ENCODE measurements at places on chromosomes 5 and 9. TPM values are rescaled to one million over a fixed set of nuclear protein-coding genes. Genes with fewer than 3 reads are reported as not detected.

SPINK7 gene
- not detected for total RNA-seq

- H3K27ac ChIP-seq, result no peak overlapping the region
- H3K4me3 ChIP-seq, result no peak overlapping the region
- no peaks in the 10 kb centered on the region for H3K4me1 ChIP-seq
- DNase-seq, result no peak
- H3K27me3 ChIP-seq, result no peaks in the 10 kb centered on the region
- no peaks in the 10 kb centered on the region for H3K36me3 ChIP-seq
These were observed 21.9 kb downstream of the OR2Y1 start for GRCh38 chr5:180717989-180718388.

CYSRT1 gene
- total RNA-seq, result 0.32 TPM

DNA sequence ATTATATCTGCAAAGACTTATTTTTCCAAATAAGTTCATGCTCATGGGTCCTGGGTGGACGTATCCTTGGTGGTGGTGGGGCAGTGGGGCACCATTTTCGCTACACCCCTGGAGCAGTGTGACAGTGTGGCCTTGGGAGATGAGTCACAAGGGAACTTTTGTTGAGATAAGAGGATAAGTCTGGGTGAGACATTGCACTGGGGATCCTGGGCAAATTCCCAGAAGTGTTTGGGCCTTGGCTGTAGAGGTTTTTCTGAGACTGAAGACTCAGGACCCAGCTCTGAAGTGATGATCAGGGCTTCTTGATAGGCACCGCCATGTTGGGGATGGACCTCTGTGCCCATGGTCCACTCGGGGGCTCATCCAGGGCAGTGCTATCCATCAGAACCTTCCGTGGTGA, 149.4 kb downstream of the MACROH2A1 start:
- DNase-seq, result no peak
- H3K36me3 ChIP-seq, result no peaks in the 10 kb centered on the region
- no peaks in the 10 kb centered on the region for H3K27me3 ChIP-seq
- no peaks in the 10 kb centered on the region for H3K4me1 ChIP-seq
- H3K4me3 ChIP-seq, result no peak overlapping the region

DNA sequence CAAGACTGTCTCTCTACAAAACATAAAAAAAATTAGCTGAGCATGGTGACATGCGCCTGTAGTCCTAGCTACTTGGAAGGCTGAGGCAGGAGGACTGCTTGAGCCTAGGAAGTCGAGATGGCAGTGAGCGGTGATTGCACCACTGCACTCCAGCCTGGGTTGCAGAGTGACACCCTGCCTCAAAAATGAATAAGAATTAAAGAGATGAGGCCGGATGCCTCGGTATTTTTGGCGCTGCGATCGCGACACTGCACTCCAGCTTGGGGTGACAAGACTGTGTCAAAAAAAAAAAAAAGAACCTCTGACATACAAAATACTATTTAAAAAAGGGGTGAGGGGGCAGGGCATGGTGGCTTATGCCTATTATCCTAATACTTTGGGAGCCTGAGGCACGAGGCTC, 7.3 kb downstream of the GPBP1 start:
- no peaks in the 10 kb centered on the region for H3K36me3 ChIP-seq
- H3K27ac ChIP-seq, result no peak overlapping the region
- no peaks in the 10 kb centered on the region for H3K27me3 ChIP-seq
- DNase-seq, result no peak

KIF12 gene
- not detected for total RNA-seq

QRFP gene
- total RNA-seq, result not detected

LCN1 gene
- not detected for total RNA-seq

TLN1 gene
- total RNA-seq, result 163 TPM

DNA sequence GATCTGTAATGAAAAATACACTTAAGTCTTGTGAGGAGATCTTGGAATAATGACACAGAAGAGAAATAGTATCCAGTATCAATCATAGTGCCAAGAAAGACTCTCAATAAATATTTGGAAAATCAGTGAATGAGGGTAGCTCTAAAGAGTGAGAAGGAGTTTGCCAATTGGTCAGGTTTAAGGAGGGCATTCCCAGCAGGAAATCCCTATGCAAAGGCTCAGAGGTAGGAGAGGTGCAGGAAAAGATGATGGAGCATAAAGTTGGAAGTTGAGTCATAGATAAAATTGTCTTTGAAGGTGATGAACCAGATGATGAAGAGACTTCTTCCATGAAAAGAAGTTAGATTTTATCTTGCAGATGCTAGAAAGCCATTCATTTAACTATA, 27.8 kb downstream of the TNPO1 start:
- H3K27ac ChIP-seq, result no peak overlapping the region
- no peak for DNase-seq
- H3K4me1 ChIP-seq, result peaks cover 2% of the 10 kb centered on the region
- H3K4me3 ChIP-seq, result no peak overlapping the region
- H3K36me3 ChIP-seq, result no peaks in the 10 kb centered on the region

PCSK1 gene
- 5.6 TPM for total RNA-seq
